ENCODE measurements at places on chromosomes 4 and X.

GRCh38 chr4:39442998-39443397, 15.7 kb downstream of the RPL9 start:
- DNase-seq = no peak

DNA sequence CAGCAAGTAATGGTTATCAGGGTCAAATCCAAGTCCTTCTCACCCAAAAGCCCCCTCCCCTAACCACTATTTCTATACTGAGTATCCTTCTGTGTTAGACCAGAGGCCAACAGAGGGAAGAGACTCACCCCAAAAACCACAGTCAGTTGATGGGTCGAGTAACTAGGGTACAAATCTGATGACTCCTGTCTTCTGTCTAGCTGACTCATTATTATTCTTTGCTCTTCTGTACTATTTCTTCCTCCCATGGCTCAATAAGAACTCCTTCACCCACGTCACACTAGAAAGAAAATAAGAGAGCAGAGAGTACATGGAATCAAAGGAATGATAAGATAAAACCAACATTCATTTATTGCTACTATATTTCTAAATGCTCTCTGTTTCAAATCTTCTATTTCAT, 2.0 kb downstream of the RAB40A start:
- no peak for DNase-seq

DNA sequence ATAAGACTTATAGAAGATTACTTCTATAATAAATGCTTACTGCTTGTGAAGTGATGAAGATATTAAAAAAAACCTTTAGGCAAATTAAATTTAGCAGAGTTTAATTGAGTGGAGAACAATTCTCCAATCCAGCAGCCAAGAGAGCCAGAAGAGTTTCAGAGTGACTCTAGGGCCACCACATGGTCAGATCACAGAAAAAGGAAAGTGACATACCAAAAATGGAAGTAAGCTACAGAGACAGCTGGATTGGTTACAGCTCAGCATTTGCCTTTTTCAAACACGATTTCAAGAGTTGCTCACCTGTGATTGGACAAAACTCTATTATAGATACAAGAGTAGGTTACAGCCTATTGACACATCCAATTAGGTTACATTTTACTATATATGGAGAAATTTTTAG, 79.0 kb upstream of the TRAM1L1 start:
- no peak for DNase-seq

DNA sequence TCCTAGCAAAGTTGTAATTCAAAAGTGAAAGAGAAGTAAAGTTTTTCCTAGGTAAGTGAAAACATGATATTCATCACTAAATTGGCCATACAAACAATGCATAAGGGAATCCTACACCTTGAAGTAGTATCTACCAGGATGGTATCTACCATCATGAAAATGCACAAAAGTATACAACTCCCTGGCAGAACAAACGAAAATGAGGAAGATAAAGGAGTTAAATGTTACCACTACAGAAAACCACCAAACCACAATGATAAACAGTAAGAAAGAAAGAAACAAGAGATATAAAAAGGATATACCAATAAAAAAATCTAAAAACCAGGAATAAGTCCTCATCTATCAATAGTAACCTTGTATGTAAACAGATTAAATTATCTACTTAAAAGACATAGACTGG, 26.9 kb downstream of the GK2 start:
- no peak for DNase-seq

- no peak for DNase-seq
Measured at GRCh38 chr4:165293927-165294649, 33.4 kb upstream of the MSMO1 start.

DNA sequence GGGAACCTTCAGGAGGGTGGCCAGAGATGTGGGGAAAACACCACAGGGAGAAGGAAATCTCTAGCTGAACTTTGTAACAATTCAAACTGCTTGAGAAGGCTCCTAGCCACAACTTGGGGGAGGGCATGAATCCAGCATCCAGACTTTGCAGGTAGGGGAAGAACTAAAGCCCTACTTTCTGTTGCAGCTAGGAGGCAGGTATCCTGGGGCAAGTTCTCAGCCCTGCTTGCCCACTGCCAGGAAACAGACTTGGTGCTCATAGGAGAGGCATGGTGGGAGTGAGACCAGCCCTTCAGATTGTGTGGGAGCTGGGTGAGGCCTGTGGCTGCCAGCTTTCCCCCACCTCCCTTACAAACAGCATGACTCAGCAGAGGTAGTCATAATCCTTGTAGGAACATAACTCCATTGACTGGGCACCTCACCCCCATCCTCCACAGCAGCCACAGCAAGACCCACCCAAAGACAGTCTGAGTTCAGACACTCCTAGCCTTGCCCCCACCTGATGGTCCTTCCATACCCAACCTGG, 209.5 kb upstream of the CPEB2 start:
- peak; percentile 32 for DNase-seq

GRCh38 chr4:181998398-181999295, 244.6 kb upstream of the TENM3 start:
- DNase-seq = no peak

Data from RCC 7860 (cell line).